ENCODE measurements at places on chromosomes 5 and 9.

- DNase-seq, result no peak
Observed at GRCh38 chr9:76314321-76314720, 79.9 kb downstream of the RFK start.

- no peak for DNase-seq
Observed at GRCh38 chr9:107755246-107755645, 265.7 kb upstream of the KLF4 start.

GRCh38 chr5:78504704-78505677 lies 143.6 kb downstream of the LHFPL2 start:
- DNase-seq, result no peak

- no peak for DNase-seq
Observed at GRCh38 chr9:133524146-133524545, 613 bp downstream of the MYMK start.

GRCh38 chr5:71700803-71701202 lies 18.3 kb upstream of the CARTPT start:
- no peak for DNase-seq

- no peak for DNase-seq
Observed at GRCh38 chr5:97046270-97046982, 96.0 kb downstream of the LIX1 start.

DNA sequence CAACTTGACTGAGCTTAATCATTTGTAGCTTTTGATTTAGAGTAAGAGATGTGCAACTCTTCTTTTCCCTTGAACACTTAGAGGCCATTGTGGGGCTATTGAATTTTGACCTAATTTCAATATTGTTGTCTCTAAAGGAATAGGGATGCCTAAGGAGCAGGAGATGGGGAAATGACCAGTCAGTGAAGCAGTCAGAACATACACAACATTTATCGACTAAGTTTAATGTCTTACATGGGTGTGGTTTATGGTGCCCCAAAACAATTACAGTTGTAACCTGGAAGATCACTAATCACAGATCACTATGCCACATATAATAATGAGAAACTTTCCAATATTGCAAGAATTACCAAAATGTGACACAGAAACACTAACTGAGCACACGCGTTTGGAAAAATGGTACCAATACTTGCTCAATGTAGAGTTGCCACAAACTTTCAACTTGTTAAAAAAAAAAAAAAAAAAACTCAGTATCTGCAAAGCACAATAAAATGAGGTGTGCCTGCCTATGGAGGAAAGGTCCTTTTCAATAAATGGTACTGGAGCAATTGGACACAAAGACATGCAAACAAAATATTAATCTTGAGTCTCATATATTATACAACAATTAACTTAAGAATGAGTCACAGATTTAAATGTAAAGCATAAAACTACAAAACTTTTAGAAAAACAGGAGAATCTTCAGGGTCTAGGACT lies 189.6 kb upstream of the RAD23B start:
- no peak for DNase-seq

GRCh38 chr9:132997591-132997990 lies 19.1 kb downstream of the GFI1B start:
- no peak for DNase-seq

DNA sequence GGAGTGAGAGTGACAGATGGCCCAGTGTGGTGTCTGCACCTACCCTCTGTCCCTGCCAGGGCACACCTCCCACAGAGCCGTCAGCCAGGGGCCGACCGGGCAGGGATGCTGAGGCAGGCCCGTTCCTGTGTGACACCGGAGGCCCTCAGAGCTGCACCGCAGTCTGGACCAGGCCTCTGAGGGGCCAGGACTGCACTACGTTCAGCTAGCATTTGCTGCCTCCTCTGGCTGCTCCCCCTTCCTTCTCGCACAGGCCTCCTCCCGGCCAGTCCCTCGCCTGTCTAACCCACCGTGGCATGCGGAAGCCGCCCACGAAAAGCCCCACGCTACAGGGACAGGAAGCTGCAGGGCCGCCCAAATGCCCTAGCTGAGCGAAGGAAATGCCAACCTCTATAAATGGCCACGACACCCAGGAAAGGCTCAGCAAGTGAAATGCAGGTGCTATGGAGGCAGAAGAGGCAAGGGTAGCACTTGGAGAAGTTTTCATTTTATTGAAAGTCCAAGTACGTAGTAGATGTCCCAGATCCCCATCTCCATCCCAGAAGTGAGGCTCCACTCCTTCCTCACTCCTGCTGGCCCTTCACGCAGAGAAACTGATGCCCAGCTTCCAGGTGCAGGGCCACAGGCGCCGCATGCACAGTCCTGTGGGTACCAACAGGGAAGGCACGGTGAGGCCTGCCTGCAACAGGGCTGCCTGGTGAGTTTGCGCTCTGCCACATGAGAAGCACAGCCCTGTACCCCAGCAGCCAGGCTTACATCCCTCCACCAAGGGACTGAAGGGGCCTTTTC lies 38.7 kb downstream of the MAPK9 start:
- no peak for DNase-seq

- no peak for DNase-seq
Observed at GRCh38 chr9:95777136-95777535, 98.4 kb upstream of the ERCC6L2 start.

- DNase-seq, result no peak
Observed at GRCh38 chr5:83827111-83827557, 106.5 kb upstream of the HAPLN1 start.

GRCh38 chr9:75200892-75201470 lies 112.7 kb downstream of the OSTF1 start:
- DNase-seq, result no peak
